ENCODE measurements at places on chromosomes 1 and 21.

DNA sequence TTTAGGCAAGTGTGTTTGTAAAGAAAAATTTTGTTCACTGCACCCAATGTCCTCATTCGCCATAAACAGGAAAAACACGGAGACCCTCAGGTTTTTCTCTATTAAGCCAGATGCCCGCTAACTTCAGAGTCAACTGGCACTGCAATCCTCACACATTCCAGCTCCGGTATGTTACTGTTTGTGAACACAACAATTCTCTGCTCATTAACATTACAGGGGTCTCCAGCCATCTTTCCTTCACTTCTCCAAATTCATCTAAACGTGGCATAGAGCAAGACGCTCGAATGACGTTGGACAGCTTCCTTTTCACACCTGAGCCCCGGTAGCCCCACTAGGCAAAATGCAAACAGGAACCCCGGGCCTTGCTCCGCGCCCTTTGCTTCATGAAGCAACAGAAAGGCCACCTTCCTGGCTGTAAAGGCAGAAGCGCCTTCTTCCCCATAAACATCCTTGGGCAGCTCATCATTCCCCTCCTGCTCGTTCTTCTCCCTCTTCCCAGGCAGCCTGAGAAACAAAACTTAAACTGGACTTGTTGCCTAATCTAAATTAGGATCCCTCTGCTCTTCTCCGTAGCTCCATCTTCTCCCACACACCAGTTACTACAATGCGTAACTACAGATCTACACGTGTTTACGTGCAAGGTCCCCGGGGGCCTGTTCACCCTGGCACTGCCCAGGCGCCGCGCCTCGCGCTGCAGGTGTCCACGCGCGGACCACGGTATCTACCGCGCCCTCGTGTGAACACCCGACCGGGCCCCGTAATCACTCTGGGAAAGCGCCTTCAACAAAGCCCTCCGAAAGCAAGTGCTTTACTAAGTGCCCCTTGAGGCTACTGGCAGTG is 1.2 kb downstream of the LBR start:
- peak; percentile 46 for DNase-seq

DNA sequence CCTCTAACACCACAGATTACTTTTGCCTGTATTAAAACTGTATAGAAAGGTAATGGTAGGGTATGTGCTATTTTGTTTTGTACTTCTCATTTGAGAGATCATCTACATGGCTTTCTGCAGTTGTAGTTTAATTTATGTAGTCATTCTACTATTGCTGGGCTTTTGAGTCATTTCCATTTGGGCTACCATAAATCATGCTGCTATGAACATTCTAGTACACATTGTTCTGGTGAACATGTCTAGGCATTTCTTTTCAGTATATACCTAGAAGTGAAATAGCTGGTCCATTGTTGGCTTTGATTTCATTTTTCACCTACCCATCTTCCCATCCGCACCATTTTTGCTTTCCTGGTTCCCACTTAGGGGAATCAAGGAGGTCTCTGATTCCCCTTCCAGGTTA is 18.7 kb downstream of the EDN2 start:
- no peak for DNase-seq

- DNase-seq: no peak
Observed at GRCh38 chr1:8094481-8095241, 68.6 kb upstream of the ERRFI1 start.

GRCh38 chr21:42964546-42965210 is 9.7 kb upstream of the PKNOX1 start:
- no peak for DNase-seq

DNA sequence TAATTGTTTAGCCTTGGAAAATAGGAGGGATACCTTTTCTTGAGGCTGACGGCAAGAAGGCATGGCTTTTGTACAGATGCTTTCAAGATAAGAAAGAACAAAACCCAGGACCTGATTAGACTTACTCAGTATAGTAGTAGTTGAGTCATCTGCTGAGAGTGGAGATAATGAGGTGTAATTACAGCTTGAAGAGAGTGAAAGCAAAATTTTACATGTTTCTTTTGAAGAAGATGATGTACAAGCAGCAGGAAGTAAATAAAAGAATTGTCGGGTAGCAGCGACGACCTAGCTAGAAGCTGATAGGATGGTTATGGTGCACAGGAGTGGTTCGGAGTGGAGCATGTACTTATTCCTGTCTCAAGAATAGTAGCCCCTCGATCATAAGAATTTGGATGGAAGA is 6.6 kb downstream of the ANGPTL1 start:
- DNase-seq: no peak
